Iris pigment epithelial cell (primary cell): ENCODE measurements at places on chromosomes 16 and 17.

GRCh38 chr17:61984821-61985220, 57.0 kb upstream of the INTS2 start:
- no peak for DNase-seq

DNA sequence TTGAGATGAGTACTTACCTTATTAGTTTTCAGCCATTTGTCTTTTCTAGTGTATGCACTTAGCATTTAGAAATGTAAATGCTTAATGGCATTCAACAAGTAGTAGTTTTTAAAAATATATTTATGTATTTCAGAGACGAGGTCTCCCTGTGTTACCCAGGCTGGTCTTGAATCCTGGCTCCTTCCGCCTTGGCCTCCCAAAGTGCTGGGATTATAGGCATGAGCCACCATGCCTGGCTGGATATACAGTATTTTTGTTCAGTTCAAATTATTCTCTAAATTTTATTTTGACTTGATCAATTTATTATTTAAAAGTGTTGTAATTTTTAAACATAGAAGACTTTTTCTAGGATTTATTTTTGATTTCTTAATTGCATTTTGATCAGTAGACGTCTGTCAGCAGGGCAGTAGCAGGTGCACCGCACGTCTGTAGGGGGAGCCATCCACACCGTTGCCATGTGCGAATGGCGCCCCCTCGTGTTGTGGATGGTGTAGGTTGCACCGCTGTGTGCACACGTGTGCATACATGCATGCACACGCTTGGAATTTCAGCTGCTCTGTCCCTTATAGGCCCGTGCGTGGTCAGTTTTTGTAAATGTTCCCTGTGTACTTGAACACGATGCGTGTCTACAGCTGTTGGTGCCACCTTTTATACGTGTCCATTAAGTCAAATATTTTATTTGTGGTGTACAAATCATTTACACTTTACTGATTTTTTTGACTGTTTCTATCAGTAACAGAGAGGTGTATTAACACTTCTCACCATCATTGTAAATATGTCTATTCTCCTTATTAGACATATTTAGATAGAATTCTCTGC, 30.6 kb downstream of the RPTOR start:
- peak; percentile 87 for DNase-seq

GRCh38 chr17:78472035-78472905, 93.8 kb downstream of the PGS1 start:
- DNase-seq: no peak

DNA sequence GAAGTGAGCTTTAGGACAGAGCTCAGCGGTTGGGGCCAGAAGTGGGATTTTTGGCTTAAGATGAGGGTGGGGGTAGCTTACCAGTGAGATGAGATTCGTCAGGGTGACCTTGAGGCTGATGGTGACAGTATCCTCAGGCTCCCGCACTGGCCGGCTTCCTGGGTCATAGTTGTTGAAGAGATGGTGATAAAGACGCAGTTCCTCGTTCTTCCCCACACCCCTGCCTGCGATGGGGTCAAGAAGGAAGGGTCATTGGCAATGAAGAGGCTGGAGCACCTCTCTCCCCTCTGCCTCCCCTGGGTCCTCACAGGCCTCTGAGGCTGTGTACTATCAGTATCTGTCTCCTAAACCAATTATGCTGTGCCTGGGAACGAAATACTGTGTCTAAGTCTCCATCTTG, 358 bp downstream of the CHRNE start:
- no peak for DNase-seq

DNA sequence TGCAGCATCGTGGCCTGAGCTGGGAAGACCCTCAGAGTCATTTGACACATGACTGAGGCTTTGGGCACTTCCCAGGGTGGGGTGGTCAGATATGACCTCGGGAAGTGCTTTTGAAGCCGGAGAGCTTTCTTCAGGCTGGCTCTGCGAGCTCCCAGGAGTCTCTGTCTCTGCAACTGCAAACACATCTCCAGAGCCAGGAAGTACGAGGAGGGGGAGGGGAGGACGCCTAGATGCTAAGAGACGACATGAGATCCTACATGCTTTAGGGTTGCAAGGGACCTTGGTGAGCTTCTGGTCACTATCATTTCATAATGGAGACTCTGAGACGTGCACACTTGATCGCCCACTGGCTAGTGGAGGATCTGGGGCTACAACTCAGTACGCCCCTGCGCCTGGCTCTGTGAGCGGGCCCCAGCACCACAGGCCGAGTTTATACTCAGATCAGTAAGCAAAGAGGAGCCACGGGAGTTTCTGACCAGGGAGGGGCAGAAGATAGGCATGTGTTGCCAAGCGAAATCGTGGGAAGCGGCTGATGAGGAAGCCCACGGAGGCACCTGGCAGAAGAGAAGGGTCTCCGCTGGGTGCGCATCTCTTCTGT, 527 bp upstream of the MGAT5B start:
- DNase-seq: peak; percentile 70

DNA sequence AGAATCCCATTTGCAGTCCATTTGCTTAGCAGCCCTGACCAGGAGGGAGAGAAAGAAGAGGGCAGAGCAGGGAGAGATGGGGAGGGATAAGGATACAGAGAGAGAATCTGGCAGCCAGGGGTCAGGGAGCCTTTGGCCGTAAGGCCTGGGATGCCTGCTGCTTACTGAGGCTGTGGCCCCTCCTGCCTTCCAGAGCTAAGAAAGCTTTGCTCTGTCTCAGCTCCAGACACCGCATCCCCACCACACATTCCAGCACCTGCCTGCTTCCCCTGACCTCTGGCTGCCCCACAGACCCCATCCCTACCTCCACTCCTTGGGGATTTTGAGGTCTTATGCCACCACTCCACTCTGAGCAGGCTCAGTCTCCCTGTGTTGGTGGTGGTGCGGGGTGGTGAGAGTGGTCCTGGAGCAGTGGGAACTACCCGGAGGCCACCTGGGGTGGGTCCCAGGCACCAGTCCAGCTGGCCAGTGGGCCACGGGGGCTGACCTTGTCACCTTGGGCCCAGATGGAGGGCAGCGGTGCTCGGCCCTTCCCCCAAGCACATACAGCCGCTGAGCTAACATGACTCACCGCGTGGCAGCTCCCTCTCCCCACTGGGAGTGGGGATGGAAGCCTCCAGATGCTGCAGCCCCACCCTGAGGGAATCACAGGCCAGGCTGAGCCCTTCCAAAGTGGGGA, 58.3 kb downstream of the RAI1 start:
- peak; percentile 57 for DNase-seq

GRCh38 chr17:2435181-2435741, 34.4 kb upstream of the MNT start:
- no peak for DNase-seq

GRCh38 chr16:84461413-84462295, 42.8 kb downstream of the MEAK7 start:
- DNase-seq: no peak

DNA sequence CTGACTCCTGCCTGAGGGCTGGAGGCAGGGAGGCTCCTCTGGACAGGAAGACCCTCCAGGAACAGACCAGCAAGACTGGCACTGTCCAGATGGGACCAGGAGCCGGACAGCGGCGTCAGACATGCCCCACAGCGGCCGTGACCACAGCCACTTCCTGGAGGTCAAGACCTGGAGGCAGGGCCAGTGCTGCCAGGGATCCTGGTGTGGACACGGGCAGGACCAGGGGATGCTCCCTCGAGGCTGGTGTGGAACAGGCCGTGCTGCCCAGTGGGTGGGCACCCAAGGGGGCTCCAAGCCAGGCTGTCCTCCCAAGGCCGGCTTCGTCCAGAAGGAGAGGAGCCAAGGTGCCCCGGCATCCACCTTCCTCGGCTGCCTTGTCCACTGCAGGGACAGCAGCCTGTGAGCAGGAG, 4.5 kb upstream of the CCDC57 start:
- DNase-seq: no peak

DNA sequence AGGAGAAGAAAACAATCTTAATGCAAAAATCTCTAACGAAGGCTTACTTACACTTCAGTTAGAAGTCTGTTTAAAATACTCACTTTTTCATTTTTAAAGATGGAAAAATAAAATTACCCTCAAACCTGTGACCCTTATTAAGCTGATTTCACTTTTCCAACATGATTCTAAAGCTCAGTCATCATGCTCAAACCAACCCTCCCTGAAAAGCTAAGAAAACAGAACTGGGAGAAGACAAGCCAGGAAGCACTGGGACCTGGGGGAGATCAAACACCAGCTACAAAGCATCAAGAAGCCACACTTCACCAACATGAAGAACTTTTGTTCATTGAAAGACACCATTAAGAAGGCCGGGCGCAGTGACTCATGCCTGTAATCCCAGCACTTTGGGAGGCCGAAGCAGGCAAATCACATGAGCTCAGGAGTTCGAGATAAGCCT, 88.8 kb downstream of the LITAF start:
- peak; percentile 76 for DNase-seq

DNA sequence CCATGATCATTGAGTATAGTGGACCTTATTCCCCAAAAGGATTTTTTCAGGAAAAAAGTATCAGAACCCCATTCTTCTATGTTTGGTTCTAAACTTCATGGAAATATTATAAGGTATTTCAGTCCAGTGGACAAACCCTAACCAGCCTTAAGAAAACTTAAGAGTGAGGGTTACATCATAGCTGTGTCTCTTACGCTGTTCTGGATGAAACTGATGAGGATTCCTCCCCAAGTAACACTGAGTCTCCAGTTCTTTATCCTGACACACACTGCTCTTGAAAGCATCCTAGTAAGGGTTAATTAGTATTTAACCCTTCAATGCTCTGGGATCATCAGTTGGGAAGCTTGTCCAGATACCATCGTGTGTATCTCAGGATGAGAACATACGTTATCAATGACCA, 5.0 kb downstream of the LYRM1 start:
- DNase-seq: peak; percentile 61

DNA sequence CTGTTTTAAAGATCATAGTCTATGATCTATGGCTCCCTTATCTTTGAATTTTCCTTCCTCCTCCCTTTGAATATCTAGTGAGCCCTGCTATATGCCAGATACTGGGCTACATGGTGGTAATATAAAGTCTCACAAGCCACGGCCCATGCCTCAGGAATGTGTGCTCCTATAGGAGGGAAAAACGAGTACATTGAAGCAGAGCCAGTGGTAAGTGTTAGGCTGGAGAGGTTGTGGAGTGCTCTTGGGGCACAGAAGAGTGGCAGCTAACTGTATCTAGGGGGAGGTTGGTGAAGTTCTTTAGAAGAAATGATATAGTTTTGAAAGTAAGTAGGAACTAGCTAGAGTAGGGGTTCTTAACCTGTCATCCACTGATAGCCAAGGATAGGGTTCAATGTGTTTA, 105.8 kb upstream of the PMFBP1 start:
- no peak for DNase-seq

DNA sequence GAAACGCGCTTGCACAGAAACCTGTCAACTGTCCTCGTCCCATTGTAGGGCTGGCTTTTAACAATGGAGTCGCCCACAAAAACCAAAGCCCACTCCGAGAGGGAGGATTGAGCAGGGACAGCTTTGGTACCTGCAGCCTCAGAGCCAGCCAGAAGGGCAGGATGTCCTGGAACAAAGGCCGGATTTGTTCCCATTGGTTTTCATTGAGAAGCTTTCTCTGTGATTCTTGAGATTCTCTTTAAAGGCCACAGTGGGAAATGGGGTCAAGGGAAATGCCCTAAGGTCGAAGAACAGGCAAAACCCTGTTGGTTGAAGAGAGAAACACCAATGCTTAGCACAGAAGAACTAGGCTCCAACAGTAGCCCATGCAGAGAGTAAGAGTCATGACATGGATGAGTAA, 65.4 kb downstream of the C16orf78 start:
- DNase-seq: no peak

GRCh38 chr16:60776281-60776680, 1260.0 kb downstream of the CDH8 start:
- DNase-seq: no peak

GRCh38 chr17:1485423-1486376, 6.8 kb downstream of the MYO1C start:
- peak; percentile 54 for DNase-seq

DNA sequence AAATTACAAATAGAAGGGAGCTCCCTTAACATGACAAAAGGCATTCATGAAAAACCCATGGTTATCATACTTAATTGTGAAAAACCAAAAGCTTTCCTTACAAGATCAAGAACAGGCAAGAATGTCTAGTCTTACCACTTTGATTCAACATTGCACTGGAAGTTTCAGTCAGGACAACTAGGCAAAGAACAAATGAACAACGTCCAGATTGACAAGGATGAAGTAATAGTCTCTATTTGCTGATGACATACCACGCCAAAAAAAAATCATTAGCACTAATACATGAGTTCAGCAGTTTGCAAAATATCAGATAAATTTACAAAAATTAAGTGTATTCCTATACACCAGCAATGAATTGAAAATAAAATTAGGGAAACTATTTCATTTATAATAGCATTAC, 200.2 kb downstream of the TOX3 start:
- DNase-seq: no peak

DNA sequence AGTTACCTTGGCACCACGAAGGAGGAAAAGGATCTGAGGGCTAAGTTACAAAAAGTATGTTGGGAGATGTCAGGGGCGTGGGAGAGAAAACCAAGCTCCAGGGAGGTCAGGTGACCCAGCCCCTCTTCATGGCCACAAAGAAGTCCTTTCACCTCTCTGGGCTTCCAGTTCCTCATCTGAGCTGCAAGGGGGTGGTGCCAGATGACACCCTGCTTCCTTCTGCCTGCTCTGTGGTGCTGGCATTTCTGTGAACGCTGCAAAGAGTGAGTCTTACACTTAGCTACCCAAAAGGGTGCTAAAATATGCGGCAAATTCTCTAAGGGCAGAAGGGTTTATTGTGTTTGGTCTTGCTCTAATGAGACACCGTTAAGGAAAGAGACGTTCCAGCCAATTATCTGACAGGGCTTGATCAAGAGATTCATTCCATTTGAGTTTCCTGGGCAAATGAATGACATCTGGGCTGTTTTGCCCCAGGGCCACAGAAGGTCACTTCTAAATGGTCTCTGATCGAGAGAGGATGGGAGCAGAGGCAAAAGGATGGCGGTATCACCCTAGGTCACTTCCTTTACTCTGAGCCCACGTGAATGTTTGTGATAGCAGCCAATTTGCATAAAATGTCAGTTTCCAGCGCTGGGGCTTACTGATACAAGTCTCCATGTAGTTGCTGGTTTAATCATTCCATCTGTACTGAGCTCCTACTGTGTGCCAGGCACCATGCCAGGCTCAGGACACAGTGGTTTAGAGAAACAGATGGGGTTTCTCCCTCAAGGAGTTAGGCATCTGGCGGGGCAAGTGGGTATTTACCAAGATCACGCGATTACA, 210.2 kb downstream of the KATNIP start:
- DNase-seq: no peak

GRCh38 chr17:39667945-39668924, at the start of gene PNMT:
TSS of gene PNMT (plus strand) at chr17:39668453. CDS start at chr17:39668476, 23 bp downstream.
- DNase-seq: peak; percentile 53

- no peak for DNase-seq
These were observed 31.6 kb downstream of the NTN1 start for GRCh38 chr17:9052921-9053320.

GRCh38 chr16:82987767-82988166, 361.0 kb downstream of the CDH13 start:
- DNase-seq: peak; percentile 40
